Right ventricle myocardium superior (tissue), 1 donor: ENCODE measurements at places on chromosomes 1 and 21. TPM values are rescaled to one million over a fixed set of nuclear protein-coding genes. Genes with fewer than 3 reads are reported as not detected.

KMO gene
- total RNA-seq: 0.56 TPM

- no peak for DNase-seq
Observed at GRCh38 chr1:176450526-176450925, 12.4 kb upstream of the PAPPA2 start.

ATP6V1G3 gene
- total RNA-seq: not detected

- no peak for DNase-seq
Observed at GRCh38 chr1:160925652-160926244, 28.9 kb downstream of the ITLN2 start.

GRCh38 chr1:203219934-203220333 lies 9.5 kb downstream of the CHIT1 start:
- no peak for DNase-seq
